Activated CD8-positive, alpha-beta T cell treated with anti-CD3 and anti-CD28 coated beads for 36 hours (primary cell): ENCODE measurements at places on chromosomes 7 and 10. TPM values are rescaled to one million over a fixed set of nuclear protein-coding genes. Genes with fewer than 3 reads are reported as not detected.
A peak's percentile ranks its signal among the peaks of the same experiment; 100 is the strongest.

GRCh38 chr10:121485436-121486139 lies 112.7 kb downstream of the FGFR2 start:
- peaks cover 3% of the 10 kb centered on the region for H3K27me3 ChIP-seq
- H3K27ac ChIP-seq: no peak overlapping the region
- no peak for DNase-seq
- H3K4me3 ChIP-seq: no peak overlapping the region

GRCh38 chr10:122052701-122053100 lies 63.7 kb downstream of the TACC2 start:
- H3K27ac ChIP-seq: no peak overlapping the region
- no peaks in the 10 kb centered on the region for H3K4me1 ChIP-seq
- H3K36me3 ChIP-seq: no peaks in the 10 kb centered on the region
- no peak overlapping the region for H3K4me3 ChIP-seq
- peaks cover 2% of the 10 kb centered on the region for H3K27me3 ChIP-seq
- no peak for DNase-seq

GRCh38 chr7:81462672-81463071 lies 307.2 kb downstream of the HGF start:
- H3K4me3 ChIP-seq: no peak overlapping the region
- no peaks in the 10 kb centered on the region for H3K27me3 ChIP-seq
- no peaks in the 10 kb centered on the region for H3K4me1 ChIP-seq
- H3K27ac ChIP-seq: no peak overlapping the region

DNA sequence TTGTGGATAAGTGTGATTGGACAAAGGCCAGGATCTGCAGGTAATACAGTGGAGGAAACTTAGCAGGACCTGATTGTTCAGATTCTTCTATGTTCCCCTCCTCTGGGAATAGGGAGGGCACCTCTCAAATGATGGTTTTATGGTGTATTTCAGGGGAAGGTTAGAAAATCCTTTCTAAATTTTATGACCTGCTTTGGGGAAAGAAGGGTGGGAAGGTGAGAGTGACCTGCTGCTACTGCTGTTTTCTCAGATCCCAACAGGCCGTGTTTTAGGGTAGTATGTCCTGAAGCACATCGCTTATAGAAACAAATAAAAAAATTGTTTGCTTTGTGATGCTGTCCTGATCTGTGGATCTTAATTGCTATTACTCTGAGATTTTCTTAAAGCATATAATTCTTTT lies 404.1 kb upstream of the GALNT17 start:
- H3K4me1 ChIP-seq: no peaks in the 10 kb centered on the region
- H3K4me3 ChIP-seq: no peak overlapping the region
- no peaks in the 10 kb centered on the region for H3K27me3 ChIP-seq
- H3K36me3 ChIP-seq: no peaks in the 10 kb centered on the region

- peak overlapping the region; percentile 82 for H3K27ac ChIP-seq
- H3K36me3 ChIP-seq: no peaks in the 10 kb centered on the region
- H3K4me3 ChIP-seq: no peak overlapping the region
- H3K4me1 ChIP-seq: peaks cover 8% of the 10 kb centered on the region
Measured at GRCh38 chr7:18638594-18639452, 143.3 kb downstream of the HDAC9 start.

DNA sequence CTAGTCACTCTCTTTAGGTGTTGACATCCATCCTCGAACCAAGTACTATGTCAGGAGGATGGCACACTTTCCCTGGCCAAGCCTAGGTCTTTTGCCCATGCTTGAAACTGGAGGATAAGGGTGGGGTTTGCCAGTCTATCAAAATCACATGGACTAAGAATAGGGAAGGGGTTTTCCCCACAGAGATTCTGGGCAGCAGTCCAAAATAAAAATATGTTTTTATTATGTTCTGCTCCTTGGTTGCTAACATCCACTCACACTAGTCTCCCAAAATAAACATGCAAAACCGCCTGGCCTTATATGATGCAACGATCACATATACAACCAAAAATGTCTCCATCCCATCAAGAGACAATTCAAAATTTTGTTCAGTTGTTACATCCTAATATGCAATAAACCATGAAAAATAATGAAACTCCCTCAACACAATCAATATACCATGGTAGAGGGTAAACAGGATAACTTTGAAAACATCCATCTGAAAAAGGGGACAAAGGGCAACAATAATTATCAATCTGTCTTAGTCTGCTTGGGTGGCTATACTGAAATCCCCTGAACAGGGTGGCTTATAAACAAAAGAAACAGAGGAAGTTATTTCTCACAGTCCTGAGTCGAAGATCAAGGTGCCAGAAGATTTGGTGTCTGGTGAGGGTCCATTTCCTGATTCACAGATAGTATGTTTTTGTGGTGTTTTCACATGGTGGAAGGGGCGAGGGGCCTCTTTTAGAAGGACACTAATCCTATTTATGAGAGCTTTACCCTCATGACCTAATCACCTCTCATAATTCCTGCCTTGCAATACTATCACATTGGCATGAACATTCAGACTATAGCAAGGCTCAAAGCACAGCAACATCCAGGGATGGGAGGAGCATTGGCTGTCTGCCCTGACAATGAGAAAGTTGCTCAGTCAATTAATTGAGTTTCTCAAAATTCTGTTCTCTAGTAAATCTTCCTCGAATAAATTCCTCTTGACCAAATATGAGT lies 159.3 kb downstream of the ETV1 start:
- H3K27ac ChIP-seq: no peak overlapping the region
- peaks cover 4% of the 10 kb centered on the region for H3K4me1 ChIP-seq
- H3K36me3 ChIP-seq: no peaks in the 10 kb centered on the region
- DNase-seq: no peak

GRCh38 chr10:102342458-102342857 lies 53.0 kb upstream of the NFKB2 start:
- no peaks in the 10 kb centered on the region for H3K27me3 ChIP-seq
- H3K4me1 ChIP-seq: peaks cover 24% of the 10 kb centered on the region
- H3K36me3 ChIP-seq: peaks cover 8% of the 10 kb centered on the region
- no peak overlapping the region for H3K4me3 ChIP-seq
- peak overlapping the region; percentile 29 for H3K27ac ChIP-seq

- no peak overlapping the region for H3K4me3 ChIP-seq
- no peak overlapping the region for H3K27ac ChIP-seq
Measured at GRCh38 chr10:132993271-132994184, 51.2 kb upstream of the CFAP46 start.

- no peaks in the 10 kb centered on the region for H3K4me1 ChIP-seq
- H3K36me3 ChIP-seq: peaks cover 2% of the 10 kb centered on the region
- H3K27me3 ChIP-seq: no peaks in the 10 kb centered on the region
- no peak overlapping the region for H3K4me3 ChIP-seq
- no peak overlapping the region for H3K27ac ChIP-seq
Measured at GRCh38 chr7:144853542-144853941, 17.7 kb upstream of the TPK1 start.

DNA sequence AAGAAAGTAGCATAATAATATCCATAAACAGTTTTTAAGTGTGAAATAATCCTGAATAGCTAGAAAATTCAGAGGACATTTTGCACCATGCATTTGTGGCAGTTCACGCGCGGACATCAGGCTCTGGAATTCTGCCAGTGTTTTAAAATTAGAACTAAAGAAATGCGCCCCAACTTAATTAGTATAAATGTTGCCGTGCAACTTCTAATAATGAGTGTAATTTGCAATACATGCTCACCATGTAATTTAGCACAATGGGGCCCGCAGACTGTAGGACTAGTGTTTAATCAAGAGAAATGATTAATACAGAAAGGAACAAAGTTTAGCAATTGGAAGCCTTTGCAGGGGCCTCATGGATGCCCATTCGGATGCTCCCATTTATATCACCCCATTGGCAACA lies 96.6 kb downstream of the PTPRE start:
- no peaks in the 10 kb centered on the region for H3K4me1 ChIP-seq
- no peak overlapping the region for H3K4me3 ChIP-seq
- H3K27me3 ChIP-seq: peaks cover 21% of the 10 kb centered on the region

DNA sequence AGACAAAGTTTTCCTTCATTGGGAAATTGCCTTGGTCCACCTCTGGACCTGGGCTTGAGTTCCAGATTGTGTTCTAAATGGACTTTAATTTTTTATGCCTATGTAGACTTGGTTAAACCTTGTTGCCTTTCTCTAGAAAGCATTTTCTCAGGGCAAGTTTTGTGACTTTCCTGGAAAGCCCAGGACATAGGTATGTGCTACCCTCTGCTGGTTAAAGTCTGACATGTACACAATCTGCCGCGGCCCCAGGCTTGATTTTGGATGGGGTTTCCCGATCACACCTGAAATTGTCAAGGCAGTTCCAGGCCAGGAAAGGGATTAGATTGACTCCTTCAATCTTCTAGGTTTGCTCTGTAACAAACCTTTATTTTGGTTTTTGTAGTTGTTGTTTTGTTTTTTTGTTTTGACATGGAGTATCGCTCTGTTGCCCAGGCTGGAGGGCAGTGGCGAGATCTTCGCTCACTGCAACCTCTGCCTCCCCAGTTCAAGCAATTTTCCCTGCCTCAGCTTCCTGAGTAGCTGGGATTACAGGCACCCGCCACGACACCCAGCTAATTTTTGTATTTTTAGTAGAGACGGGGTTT lies 14.1 kb upstream of the AKR1B10 start:
- DNase-seq: peak; percentile 52
- H3K36me3 ChIP-seq: no peaks in the 10 kb centered on the region
- H3K27ac ChIP-seq: no peak overlapping the region
- H3K4me1 ChIP-seq: peaks cover 9% of the 10 kb centered on the region
- H3K4me3 ChIP-seq: no peak overlapping the region
- H3K27me3 ChIP-seq: peaks cover 10% of the 10 kb centered on the region

DNA sequence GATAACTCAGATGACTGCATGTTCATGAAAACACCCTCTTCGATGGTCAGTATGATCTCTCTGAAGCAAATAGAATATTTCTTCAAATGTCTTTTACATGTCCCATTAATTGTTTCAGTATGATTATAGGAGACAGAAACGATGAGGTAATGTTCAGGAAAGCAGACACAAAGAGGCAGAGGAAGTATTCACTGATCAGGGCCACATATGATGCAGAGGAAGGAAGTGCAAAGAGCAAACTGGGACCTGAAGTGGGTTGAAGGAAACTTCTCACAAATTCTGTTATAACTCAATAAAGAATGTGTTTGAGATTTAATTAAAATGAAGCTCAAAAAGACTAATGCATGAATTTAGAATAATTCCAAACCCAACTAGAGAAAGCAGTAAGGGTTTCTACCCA lies 70.5 kb downstream of the TES start:
- H3K4me1 ChIP-seq: peaks cover 2% of the 10 kb centered on the region
- H3K27me3 ChIP-seq: peaks cover 26% of the 10 kb centered on the region
- H3K36me3 ChIP-seq: no peaks in the 10 kb centered on the region
- DNase-seq: no peak
- H3K4me3 ChIP-seq: no peak overlapping the region

DNA sequence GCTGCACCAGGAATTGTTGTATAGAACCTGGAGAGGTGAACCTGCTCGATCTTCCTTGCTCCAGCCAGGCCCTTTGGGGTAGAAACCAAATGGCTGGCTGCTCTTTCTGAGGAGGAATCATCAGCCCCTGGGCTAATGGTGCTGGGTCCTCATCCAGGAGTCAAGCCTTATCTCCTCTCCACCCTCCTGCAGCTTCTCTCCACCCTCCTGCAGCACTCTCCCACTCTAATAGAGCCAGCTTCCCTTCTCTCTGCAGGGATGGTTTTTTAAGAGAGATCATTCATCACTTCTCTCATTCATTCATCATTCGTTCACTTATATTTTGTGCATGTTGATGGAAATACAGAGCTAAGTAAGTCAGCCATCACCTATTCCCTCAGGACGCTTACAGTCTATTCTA lies 103.5 kb downstream of the XPNPEP1 start:
- H3K36me3 ChIP-seq: no peaks in the 10 kb centered on the region
- no peak overlapping the region for H3K27ac ChIP-seq
- H3K4me3 ChIP-seq: no peak overlapping the region
- H3K27me3 ChIP-seq: peaks cover 13% of the 10 kb centered on the region

Gene TMEM270
- not detected for total RNA-seq

Gene ACTR3C
- total RNA-seq: 2.9 TPM

Gene SEMA3E
- not detected for total RNA-seq

Gene APBB1IP
- 64.8 TPM for total RNA-seq

Gene ACBD7
- 2.0 TPM for total RNA-seq
